T-helper 2 cell treated with Interferon-gamma antibody and Interleukin-4, amounts not matched to agents 100 ng/mL and 5 ng/mL, for 36 hours (primary cell): ENCODE measurements at places on chromosomes 12 and 14. TPM values are rescaled to one million over a fixed set of nuclear protein-coding genes. Genes with fewer than 3 reads are reported as not detected.

Gene RPL10L
- not detected in 2 replicates for total RNA-seq

Gene SYT10
- total RNA-seq, result not detected in 2 replicates

Gene DHRS2
- total RNA-seq, result 2.0 and 2.4 TPM in 2 replicates

Gene SDR9C7
- not detected in 2 replicates for total RNA-seq

Gene TEX52
- total RNA-seq, result 0.16 TPM in 1 of 2 replicates, not detected in the other

Gene TMED10
- total RNA-seq, result 237 and 240 TPM in 2 replicates

Gene ACOT4
- total RNA-seq, result 0.27 and 0.55 TPM in 2 replicates

Gene ACOT6
- total RNA-seq, result not detected in 2 replicates

Gene SAMD4A
- 0.59 and 0.68 TPM in 2 replicates for total RNA-seq

Gene ZDHHC22
- not detected in 2 replicates for total RNA-seq

Gene RASSF9
- total RNA-seq, result not detected in 2 replicates

Gene ASCL4
- total RNA-seq, result not detected in 2 replicates

Gene DNAL1
- 4.7 and 5.3 TPM in 2 replicates for total RNA-seq

Gene ESR2
- 0.25 and 0.55 TPM in 2 replicates for total RNA-seq

Gene STYK1
- total RNA-seq, result 0.32 and 1.7 TPM in 2 replicates

Gene FOXG1
- total RNA-seq, result not detected in 2 replicates

Gene COPZ1
- total RNA-seq, result 136 and 139 TPM in 2 replicates

Gene CLEC1B
- not detected in 2 replicates for total RNA-seq

Gene PMCH
- total RNA-seq, result 2.8 and 3.6 TPM in 2 replicates

Gene SPIC
- not detected in 2 replicates for total RNA-seq

Gene CACNA2D4
- 12.3 and 15.3 TPM in 2 replicates for total RNA-seq

Gene CLECL1
- total RNA-seq, result 6.5 and 7.2 TPM in 2 replicates

Gene DTX1
- not detected in 2 replicates for total RNA-seq

Gene GABARAPL1
- total RNA-seq, result 6.6 and 7.0 TPM in 2 replicates
